Right ventricle myocardium superior (tissue), 1 donor: ENCODE measurements at places on chromosomes 2 and 18. TPM values are rescaled to one million over a fixed set of nuclear protein-coding genes. Genes with fewer than 3 reads are reported as not detected.

SERPINB4 gene
- not detected for total RNA-seq

GAREM1 gene
- 23.5 TPM for total RNA-seq

DTNB gene
- total RNA-seq: 4.5 TPM

CLEC4F gene
- total RNA-seq: 0.08 TPM

ECEL1 gene
- not detected for total RNA-seq

CRYBA2 gene
- total RNA-seq: not detected

CENPA gene
- 0.51 TPM for total RNA-seq

ARHGEF4 gene
- total RNA-seq: 5.1 TPM

CARF gene
- total RNA-seq: 5.9 TPM

LIMS3 gene
- total RNA-seq: 4.1 TPM

CHAC2 gene
- total RNA-seq: 4.0 TPM

GREB1 gene
- 9.0 TPM for total RNA-seq

CAVIN2 gene
- 104 TPM for total RNA-seq

SNORC gene
- 0.70 TPM for total RNA-seq

KLHL30 gene
- total RNA-seq: 20.0 TPM

ARL4C gene
- total RNA-seq: 2.9 TPM

FBXO36 gene
- 0.65 TPM for total RNA-seq

AQP12B gene
- total RNA-seq: not detected

SERPINB12 gene
- total RNA-seq: not detected

EHD3 gene
- 23.0 TPM for total RNA-seq

KCNG3 gene
- total RNA-seq: not detected

PSME4 gene
- total RNA-seq: 52.3 TPM
